Endothelial cell of umbilical vein (primary cell): ENCODE measurements at places on chromosomes 12 and 14.

- DNase-seq = no peak
Observed at GRCh38 chr14:95330591-95331370, 11.1 kb upstream of the CLMN start.

DNA sequence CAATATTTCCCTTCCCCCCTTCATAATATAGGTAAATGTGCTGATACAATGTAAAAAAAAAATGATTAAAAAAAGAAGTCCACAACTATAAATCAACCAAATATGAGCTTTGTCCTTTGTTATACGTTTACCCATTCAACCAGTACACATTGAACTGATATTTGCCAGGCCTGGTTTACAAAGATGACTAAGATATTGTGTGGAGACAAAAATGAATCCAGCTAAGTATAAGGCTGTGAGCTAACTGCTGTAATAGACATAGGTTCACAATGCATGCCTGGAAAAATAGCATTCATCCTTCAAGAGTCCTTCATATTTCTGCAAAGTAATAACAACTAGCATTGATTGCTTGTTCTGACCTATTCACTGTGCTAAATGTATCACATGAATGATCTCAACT is 6.9 kb downstream of the C12orf56 start:
- no peak for DNase-seq

DNA sequence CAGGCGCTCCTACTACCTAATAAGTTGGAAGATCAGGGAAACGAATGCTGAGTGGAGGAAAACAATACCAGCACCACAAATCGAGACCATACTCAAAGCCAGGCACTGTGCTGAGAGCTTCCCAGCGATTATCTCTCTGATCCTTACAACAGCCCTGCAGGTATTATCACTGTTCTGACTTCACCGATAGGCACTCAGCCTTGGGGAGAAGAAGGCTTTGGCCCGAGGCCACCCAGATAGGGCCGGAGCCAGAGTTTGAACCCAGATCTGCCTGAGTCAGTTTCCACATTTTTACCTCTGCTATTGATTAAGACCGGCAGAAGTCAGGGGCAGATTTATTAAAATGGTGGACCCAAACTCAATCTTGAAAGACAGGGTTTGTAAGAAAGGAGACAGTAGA is 4.9 kb downstream of the SVOP start:
- DNase-seq = no peak

DNA sequence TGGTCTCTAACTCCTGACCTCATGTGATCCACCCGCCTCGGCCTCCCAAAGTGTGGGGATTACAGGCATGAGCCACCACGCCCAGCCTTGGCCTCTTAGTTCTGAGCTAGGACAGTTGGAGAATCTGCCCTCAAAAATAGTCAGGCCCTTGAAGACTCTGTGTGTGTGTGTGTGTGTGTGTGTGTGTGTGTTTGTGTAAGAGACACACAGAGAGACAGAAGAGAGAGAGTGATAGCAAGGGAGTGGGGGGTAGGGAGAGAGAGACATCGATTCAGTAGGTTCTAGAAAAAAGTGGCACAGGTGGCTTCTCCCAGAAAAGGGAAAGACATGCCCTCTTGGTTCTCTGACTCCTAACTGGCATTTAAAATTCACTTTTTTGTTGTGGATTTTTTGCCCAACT is 5.4 kb downstream of the HNF1A start:
- DNase-seq = no peak

GRCh38 chr14:34069854-34070582 is 119.1 kb upstream of the EGLN3 start:
- DNase-seq = no peak
